ENCODE measurements at places on chromosomes 2 and 18.

DNA sequence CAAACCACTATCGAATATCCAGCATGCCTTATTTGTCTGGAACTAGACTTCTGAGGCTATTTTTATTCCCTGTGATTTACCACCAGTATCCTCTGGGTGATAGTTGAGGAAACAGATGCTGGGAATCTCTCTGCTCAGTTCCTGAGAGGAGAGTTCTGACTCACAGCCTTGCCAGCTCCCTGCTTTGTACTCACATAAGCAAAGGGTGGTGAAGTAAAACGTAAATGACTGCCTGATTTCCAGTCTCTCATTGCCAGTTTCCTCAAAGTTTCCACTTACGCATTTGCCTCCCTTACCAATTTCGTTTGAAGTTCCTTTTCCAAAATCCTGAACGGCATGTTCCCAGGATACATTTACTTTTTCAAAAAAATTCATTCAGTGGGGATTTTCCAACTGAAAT lies 69.2 kb upstream of the HNRNPA3 start:
- DNase-seq = no peak

DNA sequence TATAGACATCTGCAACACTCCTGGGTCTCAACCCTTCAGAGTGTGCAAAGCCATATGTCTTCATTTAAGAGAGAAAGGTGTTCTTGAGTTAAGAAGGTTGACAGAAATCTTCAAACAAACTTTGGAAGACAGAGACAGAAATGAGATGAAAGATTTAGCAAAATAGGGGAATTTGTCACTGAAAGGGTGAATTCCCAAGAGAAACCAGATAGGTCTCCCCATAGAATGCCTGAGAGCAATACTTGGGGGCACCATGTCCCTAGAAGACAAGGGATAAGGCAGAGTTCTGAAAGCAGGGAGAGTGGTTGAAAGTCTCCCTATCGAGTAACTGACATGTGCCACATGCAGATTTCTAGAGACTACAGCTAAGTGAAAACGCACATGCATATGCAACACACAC lies 50.0 kb downstream of the AP1S3 start:
- no peak for DNase-seq

- no peak for DNase-seq
Observed at GRCh38 chr2:241482126-241482955, 26.0 kb downstream of the STK25 start.

- no peak for DNase-seq
Observed at GRCh38 chr2:96734880-96735583, 4.8 kb downstream of the LMAN2L start.

GRCh38 chr2:205409411-205409810 lies 272.9 kb upstream of the NRP2 start:
- no peak for DNase-seq

DNA sequence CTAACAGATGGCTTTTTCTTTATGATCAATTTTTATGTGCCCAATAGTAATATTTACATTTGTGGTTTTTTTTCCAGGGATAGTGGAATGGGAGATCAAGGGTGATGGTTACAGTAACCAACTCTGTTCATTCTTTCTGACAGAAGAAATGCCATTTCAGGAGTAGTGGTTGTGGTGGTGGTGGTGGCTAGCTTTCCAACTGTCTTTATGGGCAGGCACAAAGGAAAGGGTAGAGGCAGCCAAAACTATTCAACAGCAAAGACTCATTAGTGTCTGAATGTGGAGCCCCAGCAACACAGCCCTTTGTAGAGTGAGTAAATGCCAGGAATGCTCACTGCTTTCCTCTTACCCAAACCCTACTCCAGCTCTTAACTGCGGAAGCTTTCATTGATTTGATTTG lies 227.7 kb downstream of the RND3 start:
- DNase-seq = no peak

GRCh38 chr2:182933629-182934028 lies 67.2 kb upstream of the FRZB start:
- DNase-seq = no peak
